ENCODE measurements at places on chromosomes 3 and 15.

DNA sequence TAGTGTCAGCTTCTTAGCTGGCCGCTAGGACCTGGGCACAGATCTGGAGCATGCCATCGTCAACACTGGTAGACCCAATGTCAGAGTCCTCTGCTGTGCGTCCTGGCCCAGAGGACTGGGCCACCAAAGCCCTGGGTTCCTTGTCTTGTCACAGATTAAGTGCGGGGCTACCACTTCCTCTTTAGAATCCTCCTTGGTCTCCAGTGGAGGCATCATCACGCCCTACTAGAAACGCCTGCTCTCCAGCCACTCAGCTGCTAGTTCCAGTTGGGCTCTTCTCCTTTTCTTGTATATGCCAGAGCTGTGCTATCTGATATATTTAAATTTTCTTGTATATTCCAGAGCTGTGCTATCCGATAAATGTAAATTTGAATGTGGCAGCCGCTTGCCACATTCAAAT is 11.2 kb downstream of the PPCDC start:
- no peak for DNase-seq

GRCh38 chr3:5026046-5026362 is 46.8 kb downstream of the BHLHE40 start:
- no peak for DNase-seq

GRCh38 chr15:72013703-72014102 is 104.2 kb downstream of the MYO9A start:
- no peak for DNase-seq

DNA sequence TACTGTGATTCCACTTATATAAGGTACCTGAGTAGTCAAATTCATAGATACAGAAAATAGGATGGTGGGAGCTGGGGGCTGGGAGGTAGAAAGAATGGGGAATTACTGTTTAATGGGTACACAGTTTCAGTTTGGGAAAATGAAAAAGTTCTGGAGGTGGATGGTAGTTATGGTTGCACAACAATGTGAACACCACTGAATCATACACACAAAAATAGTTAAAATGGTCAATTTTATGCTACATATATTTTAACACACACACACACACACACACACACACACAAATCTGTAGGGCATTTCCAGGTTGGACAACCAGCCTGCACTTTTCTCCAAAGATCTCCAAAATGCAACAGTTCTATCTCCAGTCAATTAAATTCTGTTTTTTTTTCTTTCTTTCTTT is 1.4 kb downstream of the CCDC32 start:
- no peak for DNase-seq

Measured in DMS53 (cell line).